ENCODE measurements at places on chromosomes 16 and 17.

GRCh38 chr17:44906763-44907728, 7.8 kb upstream of the EFTUD2 start:
- no peak for DNase-seq

GRCh38 chr17:1164935-1165556, 14.7 kb downstream of the ABR start:
- no peak for DNase-seq

GRCh38 chr17:29844339-29845048, 85.5 kb downstream of the SSH2 start:
- DNase-seq: no peak

DNA sequence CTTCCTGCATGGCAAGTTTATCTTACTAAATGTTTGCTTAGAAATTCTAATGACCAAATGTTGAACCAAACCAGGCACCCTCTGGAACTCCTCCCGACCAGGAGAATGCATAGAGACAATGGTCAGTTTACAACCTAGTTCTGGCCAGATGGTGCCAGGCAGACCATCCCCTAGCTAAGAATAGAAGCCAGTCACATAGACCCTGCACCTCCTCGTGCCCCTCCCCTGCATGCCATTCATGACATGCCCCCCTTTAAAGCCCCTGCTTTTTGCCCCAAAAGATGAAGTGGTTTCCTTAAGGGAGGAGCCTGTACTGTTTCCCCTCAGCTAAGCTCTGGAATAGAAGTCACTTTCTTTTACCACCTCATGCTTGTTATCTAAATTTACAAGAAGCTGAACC, 6.6 kb upstream of the CPHXL start:
- no peak for DNase-seq

DNA sequence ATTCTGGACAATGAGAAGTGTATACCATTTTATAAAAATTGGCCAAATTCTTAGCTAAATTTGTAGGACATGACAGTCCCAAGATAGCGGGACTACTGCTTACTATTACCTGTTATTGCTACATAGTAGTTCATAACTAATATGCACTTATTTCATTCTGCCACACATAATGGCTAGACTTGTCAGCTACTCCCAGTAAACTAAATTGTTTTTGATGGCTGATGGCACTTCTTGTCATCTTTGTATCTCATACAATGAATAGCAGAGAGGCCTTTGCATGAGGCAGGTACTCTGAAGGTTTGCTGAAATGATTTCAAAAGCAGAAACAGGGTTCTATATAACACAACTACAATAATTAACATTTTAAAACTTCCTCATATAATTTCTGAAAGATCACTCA, 44.0 kb downstream of the ITFG1 start:
- no peak for DNase-seq

- DNase-seq: no peak
These were observed 3.1 kb downstream of the FAM20A start for GRCh38 chr17:68598074-68598473.

- DNase-seq: peak; percentile 62
These were observed 9.8 kb downstream of the SLC16A3 start for GRCh38 chr17:82238472-82239201.

DNA sequence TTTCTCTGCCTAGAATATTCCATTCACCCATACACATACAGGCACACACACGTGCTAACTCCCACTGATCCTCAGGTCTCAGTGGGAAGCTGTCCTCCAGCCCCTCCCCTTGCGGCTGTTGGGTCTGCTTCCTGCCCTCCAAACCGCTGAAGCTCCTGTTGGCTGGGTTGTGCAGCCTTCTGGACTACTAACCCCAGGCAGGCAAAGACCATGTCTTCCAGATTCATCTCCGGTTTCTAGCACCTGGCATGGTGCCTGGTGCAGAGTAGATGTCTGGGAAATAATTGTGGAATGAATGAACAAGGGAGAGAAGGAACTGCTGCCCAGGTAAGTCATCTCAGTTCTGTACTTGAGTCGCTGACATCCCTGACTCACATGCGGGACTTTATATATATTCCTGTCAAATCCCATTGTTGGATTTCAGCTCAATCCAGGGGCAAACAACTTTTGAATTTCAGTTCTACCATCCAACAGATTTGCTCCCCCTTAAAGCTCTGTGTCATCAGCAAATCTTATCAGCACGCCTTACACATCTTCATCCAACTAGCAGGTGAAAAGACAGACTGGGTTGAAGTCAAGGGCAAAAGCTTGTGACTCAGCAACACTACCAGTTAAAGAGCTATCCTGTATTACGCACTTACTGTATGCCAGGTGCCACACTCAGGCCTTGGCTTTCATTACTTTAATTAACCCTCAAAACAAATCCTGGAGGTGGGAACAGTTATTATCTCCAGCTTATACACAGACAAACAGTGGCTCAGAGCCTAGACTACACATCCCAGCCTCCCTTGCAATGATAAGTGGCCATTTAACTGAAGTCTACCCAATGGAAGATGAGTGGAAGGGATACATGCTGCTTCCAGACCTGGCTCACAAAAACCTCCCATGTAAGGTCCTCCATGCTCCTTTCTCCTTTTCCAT, 51.1 kb downstream of the SRCIN1 start:
- no peak for DNase-seq

DNA sequence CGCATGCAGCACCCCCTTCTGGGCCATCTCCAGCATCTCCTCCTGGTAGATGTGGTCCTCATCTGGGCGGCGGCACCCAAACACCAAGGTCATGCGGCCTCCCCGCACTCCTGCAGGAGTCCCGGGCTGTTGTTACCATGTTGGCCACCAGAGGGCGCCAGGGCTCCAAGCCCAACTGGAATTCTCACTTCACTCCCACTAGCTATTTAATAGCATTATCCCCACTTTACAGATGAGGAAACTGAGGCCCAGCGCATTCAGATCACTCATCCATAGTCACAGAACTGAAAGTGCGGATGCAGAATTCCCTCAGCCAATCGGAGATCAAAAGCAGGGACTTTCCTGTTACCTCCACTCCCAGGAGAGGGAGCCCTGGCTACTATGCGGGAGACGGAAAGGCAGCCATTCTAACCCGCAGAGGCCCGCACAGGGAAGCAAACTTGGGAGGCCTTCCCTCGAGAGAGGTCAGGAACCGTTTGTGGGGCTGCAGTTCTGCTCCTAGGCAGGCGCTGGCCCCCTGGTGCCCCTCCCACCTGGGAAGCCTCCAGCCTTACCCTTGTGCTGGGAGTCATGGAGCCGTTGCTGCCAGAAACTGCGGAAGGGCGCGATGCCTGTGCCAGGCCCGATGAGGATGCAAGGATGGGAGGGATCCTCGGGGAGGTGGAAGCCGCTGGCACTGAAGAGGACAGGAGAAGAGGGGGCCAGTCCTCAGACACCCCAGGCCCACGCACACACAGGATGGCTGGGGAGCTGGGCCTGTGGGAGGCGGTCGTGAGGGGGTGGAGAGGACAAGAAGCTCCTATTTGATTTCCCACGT, 40.1 kb downstream of the NOS2 start:
- peak; percentile 71 for DNase-seq

GRCh38 chr16:86496262-86496928, 13.9 kb upstream of the FOXF1 start:
- no peak for DNase-seq

DNA sequence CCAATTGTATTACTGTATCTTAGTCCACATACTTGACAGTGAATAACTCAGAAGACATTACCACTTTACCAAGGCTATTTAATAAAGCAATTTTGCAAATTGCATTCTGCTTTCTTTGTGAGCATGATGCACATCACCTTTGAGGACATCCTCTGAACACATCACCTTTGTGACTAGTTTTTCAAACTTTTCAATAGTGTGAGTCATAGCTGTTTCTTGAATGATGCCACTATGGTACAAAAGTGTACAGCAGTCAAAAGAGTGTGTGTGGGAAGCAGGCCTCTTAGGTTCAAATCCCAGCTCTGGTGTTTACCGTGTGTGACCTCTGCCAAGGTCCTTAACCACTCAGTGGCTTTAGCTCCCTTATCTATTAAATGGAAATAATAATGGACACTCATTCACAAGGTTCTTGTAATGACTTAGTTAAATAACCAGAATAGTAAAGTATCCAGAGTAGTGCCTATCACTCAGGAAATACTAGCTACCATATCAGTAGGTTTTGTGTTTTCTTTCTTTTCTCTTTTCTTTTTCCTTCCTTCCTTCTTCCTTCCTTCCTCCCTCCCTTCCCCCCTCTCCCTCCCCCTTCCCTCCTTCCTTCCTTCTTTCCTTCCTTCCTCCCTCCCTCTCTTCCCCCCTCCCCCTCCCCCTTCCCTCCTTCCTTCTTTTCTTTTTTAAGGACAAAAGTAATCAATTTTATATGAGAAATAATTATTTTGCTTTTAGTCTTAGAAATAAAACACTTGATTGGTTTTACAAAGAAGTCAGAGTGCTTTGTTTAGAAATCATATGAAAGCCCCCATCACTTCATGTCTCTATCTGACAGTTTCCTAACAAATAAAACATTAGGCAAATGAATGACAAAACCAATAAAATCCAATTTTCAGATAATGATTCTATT, 178.9 kb downstream of the MYO1D start:
- no peak for DNase-seq

DNA sequence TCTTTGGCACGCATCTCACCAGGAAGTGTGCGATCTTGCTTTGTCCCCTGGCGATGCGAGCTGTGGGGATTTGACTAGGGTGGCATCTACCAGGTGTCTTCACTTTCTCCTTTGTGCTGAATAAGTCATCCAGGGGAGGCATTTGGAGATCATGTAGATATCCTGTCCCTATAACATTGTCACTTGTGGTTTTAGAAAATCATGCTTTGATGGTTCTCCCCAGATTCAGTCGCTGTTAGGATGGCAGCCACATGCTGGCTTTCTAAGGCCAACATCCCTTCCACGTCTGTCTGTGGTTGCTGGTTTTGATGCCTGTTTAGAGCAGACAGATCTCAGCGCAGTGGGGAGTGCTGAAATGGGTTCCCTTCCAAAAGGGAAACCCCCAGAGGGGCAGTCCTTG, 2.5 kb downstream of the ADAD2 start:
- DNase-seq: no peak

- no peak for DNase-seq
These were observed 76.9 kb upstream of the CNEP1R1 start for GRCh38 chr16:49947907-49948678.

- no peak for DNase-seq
These were observed 681 bp upstream of the MAPT start for GRCh38 chr17:45893725-45894021.

DNA sequence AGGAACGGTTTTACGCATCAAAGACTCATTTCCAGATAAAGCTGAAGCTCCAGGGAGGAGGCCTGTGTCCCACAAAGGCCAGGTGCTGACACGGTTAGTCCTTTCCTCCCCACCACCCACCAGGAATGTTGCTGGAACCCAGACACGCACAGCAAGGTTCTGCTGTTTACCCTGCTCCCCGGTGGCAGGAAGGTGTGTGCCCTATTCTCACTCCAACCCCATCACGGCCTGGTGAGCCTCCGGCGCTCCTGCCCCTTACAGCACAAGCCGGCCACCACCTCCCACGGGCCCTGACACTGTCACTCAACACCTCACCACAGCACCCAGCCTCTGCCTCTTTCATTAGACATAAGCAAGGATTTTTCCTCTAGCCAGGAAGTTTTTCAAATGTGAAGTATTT, 47.8 kb downstream of the ANKRD11 start:
- no peak for DNase-seq

DNA sequence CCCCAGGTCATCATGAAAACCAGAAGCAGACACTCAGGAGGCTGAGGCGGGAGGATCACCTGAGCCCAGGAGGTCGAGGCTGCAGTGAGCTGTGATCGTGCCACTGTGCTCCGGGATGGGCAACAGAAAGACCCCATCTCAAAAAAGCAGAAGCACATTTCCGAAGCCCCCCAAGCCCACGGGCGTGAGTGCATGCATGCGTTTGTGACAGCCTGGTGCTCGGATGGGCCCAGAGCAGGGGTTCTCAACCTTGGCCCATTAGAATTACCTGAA, 19.1 kb downstream of the TMC6 start:
- no peak for DNase-seq

GRCh38 chr17:58284613-58285421, 4.1 kb upstream of the MPO start:
- no peak for DNase-seq

Measured in activated naive CD4-positive, alpha-beta T cell treated with anti-CD3 and anti-CD28 coated beads, Interleukin-2, amount 50 U/mL, for 16 hours (primary cell).